Stimulated activated CD4-positive, alpha-beta T cell treated with anti-CD3 and anti-CD28 coated beads, Interleukin-1b, Interleukin-23, amount 100 ng/mL, for 24 hours (primary cell): ENCODE measurements at places on chromosomes 16 and 17.

GRCh38 chr16:14448879-14449278, 181.2 kb downstream of the PARN start:
- DNase-seq = no peak

DNA sequence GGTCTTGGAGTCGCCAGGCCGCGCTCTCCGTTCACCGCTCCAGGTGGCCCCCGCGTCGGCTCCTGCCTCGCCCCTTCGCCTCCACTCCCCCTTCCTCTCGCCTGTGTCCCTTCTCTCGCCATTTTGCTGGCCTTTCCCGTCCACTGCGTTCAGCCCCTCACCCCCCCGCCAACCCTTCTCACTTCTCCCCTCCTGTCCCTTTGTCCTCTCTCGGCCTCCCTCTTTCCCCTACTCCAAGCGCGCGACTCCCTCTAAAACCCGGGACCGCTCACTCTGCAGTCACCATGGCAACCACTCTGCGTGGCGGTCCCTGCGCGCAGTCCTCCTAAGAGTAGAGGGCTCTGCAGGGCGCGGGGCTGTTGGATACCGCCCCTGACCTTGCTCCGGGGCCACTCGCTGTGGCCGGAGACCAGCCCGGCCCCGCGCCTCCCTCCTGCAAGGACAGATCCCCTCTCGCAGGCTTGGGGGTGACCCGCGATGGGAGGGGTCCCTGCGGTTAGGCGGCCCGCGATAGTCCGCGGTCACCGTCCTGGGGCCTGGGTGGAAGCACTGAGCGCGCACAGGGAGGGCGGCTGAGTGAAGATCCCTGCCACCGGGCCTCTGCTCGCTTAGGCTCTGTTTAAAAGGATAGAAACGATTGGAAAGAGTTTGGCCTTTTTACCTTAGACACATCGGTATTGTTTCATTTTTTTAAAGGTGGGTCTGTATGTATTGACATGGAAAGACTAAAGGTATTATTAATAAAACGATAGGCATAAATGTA, 454 bp downstream of the CCDC40 start:
- DNase-seq = peak; percentile 7

- no peak for DNase-seq
Observed at GRCh38 chr16:20114356-20114755, 40.7 kb upstream of the GPR139 start.

GRCh38 chr16:49658531-49658930, 197.4 kb downstream of the ZNF423 start:
- no peak for DNase-seq

DNA sequence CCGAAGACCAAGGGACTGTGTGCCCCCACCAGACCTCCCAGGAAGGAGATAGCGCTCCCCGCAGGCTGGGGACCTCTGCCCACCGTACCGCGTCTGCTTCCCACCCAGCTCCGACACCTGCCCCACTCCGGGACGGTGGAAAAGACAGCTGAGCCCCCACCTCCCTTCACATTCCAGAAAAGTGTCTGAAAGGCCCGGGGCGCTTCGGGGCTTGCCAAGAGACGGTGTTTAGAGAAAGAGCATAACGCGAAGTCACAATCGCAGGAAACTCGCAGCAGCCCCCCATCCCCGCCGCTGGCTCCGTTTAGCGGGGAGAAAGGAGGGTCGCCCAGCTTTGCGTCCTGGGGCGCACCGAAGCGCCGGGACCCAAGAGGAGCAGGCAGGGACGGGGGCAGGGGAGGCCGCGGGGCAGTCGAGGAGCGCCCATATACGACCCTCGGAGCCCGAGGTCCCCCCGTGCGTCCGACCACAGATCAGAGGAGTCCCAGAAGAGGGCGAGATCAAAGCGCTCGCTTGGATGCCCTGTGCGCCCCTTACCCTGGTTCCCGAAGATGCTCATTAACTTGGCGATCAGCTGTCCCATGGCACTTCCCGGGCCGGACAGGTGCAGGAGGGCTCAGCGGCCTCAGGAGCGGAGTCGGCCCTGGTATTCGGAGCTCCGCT, 652 bp downstream of the ARL5C start:
- no peak for DNase-seq

- DNase-seq = no peak
Observed at GRCh38 chr16:89431158-89431584, 59.2 kb downstream of the ANKRD11 start.

- DNase-seq = no peak
Observed at GRCh38 chr17:45384789-45385262, 47.8 kb downstream of the ARHGAP27 start.

GRCh38 chr17:82172486-82173160, 40.0 kb downstream of the CCDC57 start:
- DNase-seq = no peak

GRCh38 chr17:61126473-61127249, 273.0 kb upstream of the TBX2 start:
- no peak for DNase-seq

- no peak for DNase-seq
Observed at GRCh38 chr16:82628088-82628423, 1.3 kb downstream of the CDH13 start.

- DNase-seq = no peak
Observed at GRCh38 chr17:82376042-82376730, 4.6 kb downstream of the UTS2R start.

DNA sequence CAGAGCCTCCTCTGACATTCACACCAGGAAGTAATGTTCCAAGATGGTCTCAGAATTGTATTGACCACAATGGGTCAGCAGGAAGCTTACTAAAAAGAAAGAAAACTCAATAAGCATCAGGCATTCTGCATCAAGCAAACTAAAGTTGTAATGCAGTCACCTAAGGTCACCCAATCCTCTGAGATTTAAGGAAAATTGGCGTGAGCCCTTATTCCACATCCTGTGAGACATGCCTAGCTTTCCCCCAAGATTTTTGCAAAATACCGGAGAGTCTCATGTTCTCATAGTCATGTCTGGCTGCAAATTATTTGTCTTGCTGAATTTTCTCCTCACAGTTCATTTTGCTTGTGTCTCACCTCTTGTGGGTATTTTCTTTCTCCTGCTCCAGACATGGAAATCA, 417.1 kb upstream of the SOX9 start:
- DNase-seq = no peak

- DNase-seq = no peak
Observed at GRCh38 chr17:75505640-75506039, 9.7 kb downstream of the CASKIN2 start.

DNA sequence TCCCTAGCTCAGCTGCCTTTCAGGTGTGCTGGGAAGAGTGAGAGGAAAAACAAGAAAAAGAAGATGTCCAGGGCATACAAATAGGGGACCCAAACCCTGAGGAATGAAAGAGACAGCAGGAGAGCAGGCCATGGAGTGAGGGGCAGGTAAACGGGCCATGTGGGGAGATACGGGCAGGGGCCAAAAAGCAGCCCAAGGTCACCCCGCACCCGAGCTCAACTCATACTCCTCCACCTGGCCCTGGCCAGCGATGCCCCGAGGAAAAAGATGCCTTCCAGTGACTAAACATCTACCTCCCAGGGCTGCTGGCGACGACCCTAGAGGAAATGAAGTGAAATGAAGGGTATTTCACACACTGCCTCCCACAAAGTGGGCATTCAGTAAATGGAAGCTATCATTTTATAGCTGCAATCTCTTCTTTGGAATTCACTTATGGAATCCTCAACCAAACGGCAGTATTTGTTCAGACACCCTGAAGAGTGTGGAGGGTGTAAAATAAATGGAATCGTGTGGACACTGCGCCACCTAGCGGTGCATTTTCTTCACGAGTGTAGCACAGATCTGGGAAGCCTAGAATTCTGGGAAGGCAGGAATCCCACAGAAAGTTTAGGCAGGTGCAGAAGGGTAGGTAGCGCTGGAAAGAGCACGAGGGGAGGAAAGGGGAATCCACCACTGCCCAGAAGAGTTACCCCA, 14.9 kb downstream of the ELAC2 start:
- no peak for DNase-seq

- DNase-seq = peak; percentile 21
Observed at GRCh38 chr17:48131216-48131824, 23.8 kb downstream of the SNX11 start.

- DNase-seq = no peak
Observed at GRCh38 chr16:76565542-76565941, 288.3 kb downstream of the CNTNAP4 start.

- DNase-seq = no peak
Observed at GRCh38 chr17:44120851-44121605, 2.4 kb downstream of the HDAC5 start.

- DNase-seq = no peak
Observed at GRCh38 chr16:48182979-48183537, 27.3 kb upstream of the ABCC12 start.
